ENCODE measurements at places on chromosomes 1 and 21.

DNA sequence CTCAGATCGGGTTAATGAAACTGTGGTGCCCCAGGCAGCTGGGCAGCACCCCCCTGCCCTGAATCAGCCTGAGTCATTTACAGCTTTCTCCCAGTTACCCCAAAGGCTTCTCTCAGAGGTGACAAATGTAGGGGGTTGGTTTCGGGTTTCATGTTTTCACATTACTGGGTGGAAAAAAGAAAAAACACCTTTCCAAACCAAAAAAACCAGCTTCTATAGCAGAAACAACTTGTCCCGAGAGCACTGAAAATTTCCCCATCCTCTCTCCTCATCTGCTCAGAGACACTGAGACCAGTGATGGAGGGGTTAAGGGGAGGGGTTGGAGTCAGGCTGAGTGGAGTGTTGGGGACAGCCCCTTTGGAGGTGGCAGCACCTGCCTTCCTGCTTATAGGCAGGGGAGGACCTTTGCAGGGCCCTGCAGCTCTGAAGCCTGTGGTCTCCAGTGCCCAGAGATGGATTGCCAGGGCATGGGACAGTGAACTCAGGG, 15.6 kb downstream of the UTP11 start:
- DNase-seq, result peak; percentile 43
- H3K27ac ChIP-seq, result peak overlapping the region; percentile 3
- H3K4me1 ChIP-seq, result peaks cover 34% of the 10 kb centered on the region
- no peak overlapping the region for H3K4me3 ChIP-seq
- peaks cover 18% of the 10 kb centered on the region for H3K36me3 ChIP-seq

DNA sequence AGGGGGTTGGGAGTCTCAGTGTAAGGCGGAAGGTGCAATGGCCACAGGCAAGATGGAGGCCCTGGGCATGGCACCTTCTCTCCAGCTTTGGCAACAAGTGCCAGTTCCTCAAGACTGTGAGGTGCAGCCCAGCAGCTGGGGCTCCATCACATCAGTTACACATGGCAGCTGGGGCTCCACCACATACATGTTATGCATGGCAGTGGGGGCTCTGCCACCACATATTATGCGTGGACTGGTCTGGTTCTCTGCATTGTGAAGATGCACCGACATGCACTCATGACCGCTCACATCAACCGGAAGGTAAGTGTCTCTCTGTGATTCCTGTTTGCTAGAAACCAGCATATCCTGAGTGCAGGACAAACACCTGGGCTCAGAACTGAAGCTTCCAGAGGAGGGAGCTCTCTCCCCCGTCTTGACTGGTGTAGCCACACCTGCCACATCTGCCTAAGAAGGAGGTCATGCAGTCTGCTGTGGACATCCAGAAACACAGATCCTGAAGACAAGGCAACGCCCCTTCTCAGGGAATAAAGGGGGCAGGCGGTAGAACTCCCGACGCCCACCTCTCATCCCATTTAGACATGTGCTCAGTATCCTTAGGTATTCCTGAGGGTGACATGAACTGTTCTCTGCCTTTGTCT, 104.1 kb upstream of the TMPRSS2 start:
- peak overlapping the region; percentile 31 for H3K4me3 ChIP-seq
- peak; percentile 73 for DNase-seq
- peaks cover 12% of the 10 kb centered on the region for H3K4me1 ChIP-seq
- H3K27ac ChIP-seq, result no peak overlapping the region

- peak; percentile 3 for DNase-seq
- peak overlapping the region; percentile 96 for H3K4me3 ChIP-seq
- H3K36me3 ChIP-seq, result no peaks in the 10 kb centered on the region
- peaks cover 41% of the 10 kb centered on the region for H3K4me1 ChIP-seq
Measured at GRCh38 chr1:149848340-149849110, 50.8 kb upstream of the BOLA1 start.

GRCh38 chr1:180229483-180230415, at the start of gene LHX4:
LHX4 (plus strand) TSS chr1:180230264; CDS start chr1:180230530, 266 bp downstream.
- H3K4me1 ChIP-seq, result peaks cover 43% of the 10 kb centered on the region
- peaks cover 91% of the 10 kb centered on the region for H3K27me3 ChIP-seq
- H3K4me3 ChIP-seq, result peak within 1 kb of the TSS; percentile 85

DNA sequence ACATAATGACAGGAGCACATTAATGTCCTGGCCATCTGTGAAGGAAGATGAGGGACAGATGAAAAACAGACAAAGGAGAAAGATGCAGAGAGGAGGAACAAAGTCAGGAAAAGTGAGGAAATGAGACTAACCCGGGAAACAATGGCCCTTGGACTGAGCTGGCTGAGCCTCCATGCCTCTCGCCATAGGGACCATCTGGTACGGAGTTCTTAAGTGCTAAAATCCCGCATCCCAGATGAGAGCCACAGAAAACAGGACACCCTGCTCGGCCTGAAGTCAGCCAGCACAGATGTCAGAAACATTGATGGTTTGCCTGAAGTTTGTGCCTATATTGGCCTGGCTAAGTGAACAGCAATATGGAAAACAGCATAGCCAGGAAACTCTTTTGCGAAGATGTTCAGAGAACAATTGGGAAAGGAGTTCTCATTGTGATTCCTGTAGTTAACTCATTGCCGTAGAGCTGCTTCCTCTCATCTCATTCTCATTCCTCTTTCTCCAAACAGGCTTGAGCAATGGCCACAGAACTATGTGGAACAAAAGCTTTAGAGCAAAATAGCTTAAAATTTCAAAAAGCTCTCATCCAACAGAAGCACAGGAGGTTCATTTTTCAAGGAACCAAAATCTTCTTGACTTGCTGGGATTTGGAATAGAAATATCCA, 96.6 kb downstream of the ASTN1 start:
- H3K36me3 ChIP-seq, result no peaks in the 10 kb centered on the region
- peaks cover 18% of the 10 kb centered on the region for H3K4me1 ChIP-seq
- H3K27ac ChIP-seq, result no peak overlapping the region
- no peak overlapping the region for H3K4me3 ChIP-seq
- peak; percentile 42 for DNase-seq

DNA sequence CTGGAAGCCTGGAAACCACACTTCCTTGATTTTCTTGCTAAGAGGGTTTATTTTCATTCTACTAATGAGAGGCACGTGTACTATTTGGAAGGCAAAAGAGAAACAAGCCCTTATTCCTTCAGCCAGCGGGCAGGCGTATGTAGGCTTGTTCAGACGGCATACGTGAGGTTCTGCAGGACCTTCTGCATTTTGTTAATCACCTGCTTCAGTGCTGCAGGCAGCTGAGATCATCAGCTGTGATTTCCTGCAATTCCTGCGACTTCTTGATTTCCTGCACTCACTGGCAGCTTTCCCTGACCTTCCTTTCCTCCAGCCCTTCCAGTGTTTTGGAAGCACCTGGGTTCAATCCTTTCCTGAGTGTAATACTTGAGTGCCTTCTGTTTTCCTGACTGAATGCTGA, 43.4 kb downstream of the TSNAX start:
- H3K36me3 ChIP-seq, result no peaks in the 10 kb centered on the region
- H3K4me1 ChIP-seq, result no peaks in the 10 kb centered on the region
- H3K4me3 ChIP-seq, result no peak overlapping the region
